B cell (primary cell): ENCODE measurements at places on chromosomes 3 and 15.

DNA sequence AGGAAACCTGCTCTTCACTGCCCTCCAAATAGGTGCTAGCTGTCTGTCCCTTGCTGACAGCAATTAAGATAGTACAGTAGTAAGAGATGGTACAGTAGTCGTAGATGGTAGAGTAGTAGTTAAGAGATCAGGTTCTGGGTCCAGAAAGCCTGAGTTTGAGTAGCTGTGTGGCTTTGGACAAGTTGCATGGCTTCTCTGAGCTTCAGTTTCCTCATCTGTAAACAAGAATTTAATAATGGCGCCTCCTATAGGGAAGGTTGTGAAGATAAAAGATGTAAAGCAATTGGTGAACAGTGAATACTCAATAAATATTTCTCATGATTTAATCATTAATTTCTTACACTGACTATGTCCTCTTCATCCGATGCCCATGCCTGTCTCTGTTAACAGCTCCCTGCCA, 86.9 kb upstream of the BCL6 start:
- DNase-seq: no peak

DNA sequence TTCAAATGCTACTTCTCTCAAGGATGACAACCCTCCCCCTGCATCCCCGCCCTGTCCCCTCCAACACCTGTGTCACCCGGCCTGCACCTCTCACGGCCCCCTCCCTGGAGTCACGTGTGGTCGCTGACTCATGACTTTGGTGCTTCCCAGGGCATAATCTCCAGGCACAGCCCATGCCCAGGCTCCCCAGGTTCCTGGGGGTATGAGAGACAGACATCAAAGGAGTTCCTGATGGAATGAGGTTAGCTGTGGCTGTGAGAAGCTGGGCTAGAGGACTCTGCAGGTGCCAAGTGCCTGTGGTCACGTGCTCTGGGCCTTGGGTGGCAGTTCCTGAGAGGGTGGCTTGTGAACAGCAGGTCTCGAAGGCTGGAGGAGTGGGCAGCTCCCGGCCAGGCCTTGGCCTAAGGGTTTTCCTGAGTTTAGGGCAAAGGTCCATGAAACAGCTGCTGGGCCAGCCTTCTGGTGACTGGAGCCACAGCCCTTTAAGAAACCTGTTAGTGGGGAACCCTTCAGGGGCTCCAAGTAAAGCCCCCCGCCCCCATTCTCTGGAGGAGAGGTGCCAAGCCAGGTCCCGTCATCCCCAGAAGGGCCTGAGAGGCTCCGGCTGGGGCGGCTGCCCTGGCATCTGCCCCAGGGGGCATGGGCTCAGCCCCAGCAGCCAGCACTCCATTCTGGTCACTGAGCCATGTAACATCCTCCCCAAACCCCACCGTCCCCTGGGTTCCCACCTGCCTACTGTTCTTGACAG, 230.0 kb downstream of the XXYLT1 start:
- no peak for DNase-seq

GRCh38 chr3:143859465-143860203, 11.4 kb upstream of the SLC9A9 start:
- DNase-seq: no peak

DNA sequence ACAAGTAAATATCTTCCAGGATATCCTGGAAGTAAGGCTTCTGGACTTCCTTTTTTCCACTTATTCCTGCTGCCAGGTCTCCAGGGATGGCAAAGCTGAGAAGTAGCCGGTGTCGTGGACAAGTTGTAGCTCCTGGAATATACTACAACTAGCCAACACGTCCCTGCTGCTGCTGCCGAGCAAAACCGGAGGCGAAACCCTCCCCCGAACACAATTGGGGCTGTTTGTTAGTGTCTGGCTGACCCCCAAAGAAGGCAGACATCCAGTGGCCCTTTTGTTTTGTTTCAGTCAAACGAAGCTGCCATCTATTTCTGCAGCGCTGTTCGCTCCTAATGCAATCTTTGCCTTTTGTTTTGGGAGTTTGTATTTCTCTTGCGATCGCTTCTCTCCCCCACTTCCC, 45.3 kb upstream of the EIF5A2 start:
- no peak for DNase-seq

- DNase-seq: no peak
These were observed 22.9 kb upstream of the TRA2B start for GRCh38 chr3:185960522-185961288.

DNA sequence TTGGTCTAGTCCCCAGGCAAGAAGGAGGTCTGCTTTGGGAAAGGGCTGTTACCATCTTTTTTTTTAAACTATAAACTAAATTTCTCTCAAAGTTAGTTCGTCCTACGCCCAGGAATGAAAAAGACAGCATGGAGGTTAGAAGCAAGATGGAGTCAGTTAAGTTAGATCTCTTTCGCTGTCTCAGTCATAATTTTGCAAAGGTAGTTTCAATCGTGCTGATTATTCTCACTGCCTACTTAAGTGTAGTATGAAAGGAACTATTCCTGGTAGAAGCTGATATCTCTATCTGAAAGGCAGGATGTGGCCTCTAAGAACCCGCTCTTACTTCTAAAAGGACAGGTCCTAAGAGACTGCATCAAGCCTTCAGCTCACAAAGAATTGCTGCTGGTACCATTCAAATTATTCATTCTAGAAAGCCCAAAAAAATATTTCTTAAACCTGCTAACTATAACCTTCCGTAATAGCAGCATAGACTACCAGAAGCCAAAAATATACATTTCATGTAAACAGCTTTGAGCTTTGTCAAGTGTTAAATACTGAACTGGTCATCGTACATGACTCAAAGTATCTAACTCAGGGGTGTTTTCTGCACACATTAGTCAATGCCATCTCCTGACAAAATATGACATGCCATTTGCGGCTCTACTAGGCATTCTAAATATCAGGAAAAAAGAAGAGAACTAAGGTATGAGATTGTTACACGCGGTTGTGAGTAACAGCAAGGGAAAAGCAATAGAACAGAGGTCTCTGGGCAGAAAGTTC, 96.0 kb upstream of the CCDC80 start:
- DNase-seq: no peak

GRCh38 chr3:56926243-56926946, 124.6 kb upstream of the ARHGEF3 start:
- no peak for DNase-seq

DNA sequence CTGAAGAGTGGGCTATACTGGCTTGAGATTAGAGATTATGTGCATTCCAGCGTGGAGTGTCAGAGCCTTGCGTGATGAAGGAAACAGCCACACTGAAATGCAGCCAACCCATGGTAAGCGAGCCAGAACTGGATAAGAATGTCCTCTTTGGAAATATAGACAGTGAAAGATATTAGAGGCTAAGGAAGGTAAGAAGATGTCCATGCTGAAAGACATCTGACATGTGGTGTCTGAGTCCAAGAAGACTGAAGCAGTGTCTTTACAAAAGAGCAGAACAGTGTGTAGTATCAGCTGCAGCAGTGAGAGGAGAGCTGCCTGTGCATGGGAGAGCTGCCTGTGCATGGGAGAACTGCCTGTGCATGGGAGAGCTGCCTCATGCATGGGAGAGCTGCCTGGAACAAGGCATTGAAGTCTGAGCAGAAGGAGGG, 672.2 kb downstream of the DIPK2A start:
- DNase-seq: no peak

GRCh38 chr3:10918011-10918410, 74.5 kb upstream of the SLC6A1 start:
- no peak for DNase-seq

DNA sequence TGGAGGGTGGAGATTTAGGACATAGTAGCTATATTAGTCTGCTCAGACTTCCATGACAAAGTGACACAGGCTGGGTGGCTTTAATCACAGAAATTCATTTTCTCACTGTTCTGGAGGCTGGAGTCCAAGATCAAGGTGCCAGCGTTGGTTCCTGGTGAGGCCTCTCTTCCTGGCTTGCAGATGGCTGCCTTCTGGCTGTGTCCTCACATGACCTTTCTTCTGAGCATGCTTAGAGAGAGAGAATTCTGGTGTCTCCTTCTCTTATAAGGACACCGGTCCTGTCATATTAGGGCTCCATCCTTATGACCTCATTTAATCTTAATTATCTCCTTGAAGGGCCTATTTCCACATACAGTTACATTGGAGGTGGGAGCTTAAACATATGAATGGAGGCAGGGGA, 14.9 kb upstream of the SHC4 start:
- DNase-seq: no peak

GRCh38 chr3:58691997-58692396, 25.4 kb upstream of the FAM3D start:
- no peak for DNase-seq

DNA sequence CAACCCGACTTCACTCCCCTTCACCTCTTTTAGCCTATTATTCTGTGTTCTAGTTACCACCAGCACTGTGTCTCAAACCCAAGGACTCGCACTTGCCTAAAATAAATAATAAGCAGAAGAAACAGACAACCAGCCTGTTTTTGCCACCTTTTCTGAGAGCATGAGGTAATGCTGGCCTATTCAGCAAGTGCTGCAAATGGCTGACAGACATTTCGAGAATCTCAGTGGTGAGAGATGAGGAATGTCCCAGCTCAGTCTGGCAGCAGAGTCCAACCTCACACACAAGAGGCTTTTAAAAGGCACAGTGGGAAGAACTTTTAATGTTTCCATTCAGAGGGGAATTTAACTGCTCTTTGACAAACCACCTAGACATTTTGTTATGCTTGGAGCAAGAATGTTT, 143.3 kb upstream of the GMNC start:
- DNase-seq: no peak

DNA sequence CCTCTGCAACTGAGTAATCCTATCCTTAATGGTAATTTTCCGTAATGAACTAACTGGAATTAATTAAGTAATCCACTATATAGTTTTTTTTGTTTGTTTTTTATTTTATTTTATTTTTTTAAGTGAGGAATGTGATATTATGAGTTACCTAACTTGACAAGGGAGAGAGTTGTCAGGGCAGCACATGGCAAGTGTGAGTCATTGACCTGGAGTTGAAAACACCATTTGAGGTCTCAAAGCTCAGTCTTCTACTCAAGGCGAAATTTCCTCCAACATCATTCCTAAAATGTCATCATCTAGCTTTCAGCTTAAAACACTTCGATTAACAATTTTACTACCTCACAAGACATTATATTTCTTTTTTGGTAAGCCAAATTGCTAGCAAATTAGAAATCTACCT, 87.8 kb downstream of the NECTIN3 start:
- DNase-seq: no peak

DNA sequence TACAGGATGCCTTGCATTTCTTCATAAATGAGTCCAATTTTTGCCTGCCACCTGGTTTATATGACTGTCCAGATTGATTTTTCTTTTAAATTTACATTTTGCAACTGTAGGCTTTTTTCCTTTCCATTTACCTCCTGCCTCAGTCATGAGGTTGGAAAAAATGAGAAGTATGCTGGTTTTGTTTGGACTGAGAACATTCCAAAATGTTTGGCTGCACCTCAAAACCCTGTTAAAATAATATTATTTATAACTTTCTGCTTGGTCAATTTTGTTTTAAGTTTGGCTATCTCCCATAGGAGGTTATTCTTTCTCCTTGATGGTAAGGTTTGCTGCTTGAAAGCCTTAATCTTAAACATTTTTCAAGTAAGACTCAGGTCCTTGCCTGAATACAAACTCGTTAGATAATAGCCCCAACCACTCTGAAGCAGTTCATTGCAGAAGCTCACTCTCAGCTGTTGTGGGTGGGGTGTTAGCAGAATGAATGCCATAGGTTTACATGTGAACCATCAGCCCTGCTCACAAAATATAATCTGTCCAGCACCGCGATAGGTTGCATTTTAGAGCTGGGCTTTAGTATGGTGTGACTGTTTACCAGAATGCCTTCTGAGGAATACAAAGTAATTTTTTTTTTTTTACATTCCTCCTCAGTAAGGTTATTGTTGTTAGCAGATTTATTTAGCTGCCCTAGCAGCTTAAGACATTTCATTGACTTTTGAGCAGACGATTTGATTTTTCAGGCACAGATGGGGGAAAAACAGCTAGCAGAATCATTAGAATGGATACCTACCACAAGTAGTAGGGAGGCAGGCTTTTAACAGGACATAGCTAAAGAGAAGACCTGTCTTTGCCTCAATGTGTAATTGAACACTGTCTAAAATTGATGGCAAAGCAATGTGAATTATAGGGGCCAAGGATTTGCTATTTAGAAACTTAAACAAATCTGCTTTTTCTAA, 630.8 kb upstream of the KCNMB2 start:
- no peak for DNase-seq

DNA sequence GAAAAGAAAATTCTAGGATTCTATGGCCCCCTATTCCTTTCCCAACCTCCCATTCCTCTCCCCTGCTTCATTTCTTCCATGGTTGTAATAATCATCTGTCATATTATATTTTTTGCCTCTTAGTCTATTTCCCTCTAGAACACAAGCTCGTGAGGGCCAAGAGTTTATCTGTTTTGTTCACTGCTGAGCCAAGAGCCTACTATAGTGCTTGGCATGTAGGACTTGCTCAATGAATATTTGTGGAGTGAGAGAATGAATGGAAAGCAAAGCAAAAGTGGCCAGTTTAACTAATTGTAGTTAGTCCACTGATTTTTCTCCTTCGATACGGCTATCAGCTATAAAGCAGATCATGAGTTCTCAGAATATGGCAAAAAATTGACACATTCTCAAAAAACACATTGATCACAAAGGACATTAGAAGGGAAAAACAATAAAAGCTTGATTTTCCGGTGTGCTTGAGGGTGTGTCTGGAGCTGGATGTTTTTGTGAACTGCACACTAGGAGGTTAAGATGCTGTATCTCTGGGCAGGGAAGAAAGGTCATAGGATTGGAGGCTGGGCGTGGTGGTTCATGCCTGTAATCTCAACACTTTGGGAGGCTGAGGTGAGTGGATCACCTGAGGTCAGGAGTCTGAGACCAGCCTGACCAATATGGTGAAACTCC, 25.0 kb upstream of the CTSH start:
- DNase-seq: no peak

DNA sequence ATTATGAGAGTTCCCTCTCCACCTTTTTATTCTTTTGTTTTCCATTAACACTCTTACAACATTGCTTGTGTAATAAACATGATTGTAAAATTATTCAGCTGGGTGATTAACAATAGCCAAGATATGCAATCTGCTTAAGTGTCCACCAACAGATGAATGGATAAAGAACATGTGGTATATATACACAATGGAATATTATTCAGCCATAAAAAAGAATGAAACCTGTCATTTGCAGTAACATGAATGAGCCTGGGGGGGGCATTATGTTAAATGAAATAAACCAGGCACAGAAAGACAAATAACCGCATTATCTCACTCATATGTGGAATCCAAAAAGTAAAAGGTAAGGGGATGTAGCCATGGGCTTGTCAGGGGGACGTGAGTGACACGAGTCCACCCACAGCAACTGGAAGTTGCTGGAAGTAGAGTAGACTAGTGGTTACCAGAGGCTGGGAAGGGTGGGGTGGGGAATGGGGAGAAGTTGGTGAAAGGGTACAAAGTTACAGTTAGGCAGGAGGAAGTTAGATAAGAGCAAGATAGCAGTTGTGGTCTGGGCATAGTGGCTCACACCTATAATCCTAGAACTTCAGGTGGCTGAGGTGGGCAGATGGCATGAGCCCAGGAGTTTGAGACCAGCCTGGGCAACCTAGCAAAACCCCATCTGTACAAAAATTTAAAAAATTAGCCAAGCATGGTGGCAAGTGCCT, 28.7 kb upstream of the CD47 start:
- no peak for DNase-seq
